ENCODE measurements at places on chromosomes 16 and 17.

DNA sequence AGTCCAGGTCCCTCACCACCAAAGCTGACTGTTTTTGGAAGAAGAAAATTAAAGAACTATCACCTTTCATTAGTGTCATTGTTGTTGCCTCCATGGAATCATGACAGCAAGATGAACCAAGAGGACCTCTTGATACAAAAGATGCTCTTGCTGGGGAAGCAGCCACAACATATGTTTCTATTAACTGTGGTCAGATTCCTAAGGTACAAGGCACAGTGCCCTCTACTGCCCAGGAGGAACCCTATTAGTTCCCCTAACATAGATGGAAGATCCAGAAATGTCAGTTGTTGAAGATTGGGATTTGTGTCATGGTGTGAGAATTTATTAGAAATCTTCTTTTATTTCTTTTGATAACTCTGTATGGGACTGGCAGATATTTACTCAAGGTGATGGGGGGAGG is 188.2 kb upstream of the ANKFN1 start:
- DNase-seq = no peak

- no peak for DNase-seq
These were observed 113.8 kb downstream of the OR1D5 start for GRCh38 chr17:2949469-2950044.

DNA sequence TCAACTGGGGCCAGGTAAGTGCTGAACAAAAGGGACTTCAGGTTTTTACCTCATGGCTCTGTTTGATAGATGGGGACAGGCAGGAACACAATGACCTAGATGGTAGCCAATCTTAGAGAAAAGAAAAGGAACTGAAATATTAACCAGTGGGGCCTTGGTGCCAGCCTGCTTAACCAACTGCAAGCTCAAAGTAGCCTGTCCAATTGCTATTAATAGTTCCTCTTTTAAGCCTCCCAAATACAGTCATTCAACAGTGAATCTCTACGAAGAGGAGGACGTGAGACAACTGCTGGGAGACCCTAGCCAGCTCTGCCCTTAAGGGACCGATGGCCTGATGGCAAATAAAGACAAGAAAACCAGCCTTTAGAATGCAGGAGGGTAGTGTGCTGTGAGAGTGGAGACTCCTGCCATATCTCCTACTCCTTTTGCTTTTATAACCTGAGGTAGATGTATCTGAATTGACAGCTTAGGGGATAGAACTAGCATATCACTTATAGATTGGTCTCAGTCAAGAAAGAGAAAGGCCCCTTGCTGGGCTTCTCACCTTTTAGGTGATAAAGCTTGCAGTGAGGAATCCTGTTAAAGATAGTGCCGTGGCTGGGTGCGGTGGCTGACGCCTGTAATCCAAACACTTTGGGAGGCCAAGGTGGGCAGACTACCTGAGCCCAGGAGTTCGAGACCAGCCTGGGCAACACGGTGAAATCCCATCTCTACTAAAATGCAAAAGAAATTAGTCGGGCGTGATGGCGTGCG is 28.3 kb downstream of the ARSG start:
- DNase-seq = no peak

DNA sequence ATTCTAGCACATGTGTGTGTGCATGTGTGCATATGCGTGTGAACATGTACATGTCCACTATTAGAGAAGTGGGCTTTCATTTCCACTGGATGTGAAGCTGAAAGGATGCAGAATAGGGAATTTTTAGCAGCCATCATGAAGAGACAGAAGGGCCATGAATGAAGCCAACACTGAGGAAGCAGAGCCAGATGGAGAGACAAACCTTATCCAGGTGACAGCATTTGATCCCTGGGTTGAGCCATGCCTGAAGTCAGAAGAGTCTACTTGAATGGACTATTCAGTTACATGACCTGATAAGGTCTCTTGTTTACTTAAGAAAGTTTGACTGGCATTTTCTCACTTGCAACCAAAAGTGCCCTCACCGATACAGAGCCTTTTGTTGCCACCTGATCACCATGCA is 88.4 kb downstream of the ASIC2 start:
- DNase-seq = no peak

DNA sequence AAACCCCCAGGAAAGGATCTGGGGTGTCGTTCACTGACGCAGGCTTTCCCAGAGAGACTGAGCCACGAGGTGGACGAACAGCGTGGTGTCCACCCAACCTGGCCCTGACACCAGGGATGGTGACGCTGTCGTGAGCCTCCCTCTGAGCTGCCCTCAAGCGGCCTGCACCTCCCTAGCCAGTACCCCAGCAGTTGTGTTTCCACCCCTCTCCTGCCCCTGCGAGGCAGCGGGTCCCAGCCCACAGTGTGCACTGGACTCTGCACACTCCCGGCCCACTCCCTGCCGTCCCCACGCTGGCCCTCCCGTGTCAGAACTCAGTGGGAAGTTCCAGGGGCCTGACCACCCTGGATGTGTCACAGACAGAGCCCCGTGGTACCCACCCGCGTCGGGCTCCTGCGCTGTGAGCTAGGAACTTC is 39.8 kb downstream of the CBFA2T3 start:
- no peak for DNase-seq

GRCh38 chr17:80558046-80558445 is 13.4 kb downstream of the RPTOR start:
- DNase-seq = no peak

DNA sequence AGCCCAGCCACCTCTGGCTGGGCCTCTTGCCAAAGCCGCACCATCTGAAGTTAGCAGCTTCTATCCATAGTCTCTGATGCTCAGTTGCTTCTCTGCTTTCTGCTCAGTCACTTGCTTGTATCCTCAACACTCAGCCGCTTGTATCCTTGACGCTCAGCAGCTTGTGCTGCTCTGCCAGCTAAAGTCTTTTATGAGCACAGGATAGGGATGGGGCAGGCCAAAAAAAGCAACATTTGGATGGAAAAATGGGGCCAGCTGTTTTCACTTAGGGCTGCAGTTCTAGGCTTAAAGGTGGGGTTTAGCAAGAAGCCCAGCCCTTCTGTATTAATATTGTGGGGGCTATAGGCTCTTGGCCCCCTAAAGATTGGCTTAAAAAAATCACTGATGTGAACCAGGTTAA is 739.4 kb downstream of the CDH8 start:
- DNase-seq = no peak

- no peak for DNase-seq
These were observed 2.5 kb downstream of the RANBP10 start for GRCh38 chr16:67803894-67804293.

- peak; percentile 94 for DNase-seq
These were observed 53.3 kb upstream of the TOB1 start for GRCh38 chr17:50919321-50920040.

GRCh38 chr17:59496178-59496577 is 69.2 kb upstream of the DHX40 start:
- DNase-seq = no peak

DNA sequence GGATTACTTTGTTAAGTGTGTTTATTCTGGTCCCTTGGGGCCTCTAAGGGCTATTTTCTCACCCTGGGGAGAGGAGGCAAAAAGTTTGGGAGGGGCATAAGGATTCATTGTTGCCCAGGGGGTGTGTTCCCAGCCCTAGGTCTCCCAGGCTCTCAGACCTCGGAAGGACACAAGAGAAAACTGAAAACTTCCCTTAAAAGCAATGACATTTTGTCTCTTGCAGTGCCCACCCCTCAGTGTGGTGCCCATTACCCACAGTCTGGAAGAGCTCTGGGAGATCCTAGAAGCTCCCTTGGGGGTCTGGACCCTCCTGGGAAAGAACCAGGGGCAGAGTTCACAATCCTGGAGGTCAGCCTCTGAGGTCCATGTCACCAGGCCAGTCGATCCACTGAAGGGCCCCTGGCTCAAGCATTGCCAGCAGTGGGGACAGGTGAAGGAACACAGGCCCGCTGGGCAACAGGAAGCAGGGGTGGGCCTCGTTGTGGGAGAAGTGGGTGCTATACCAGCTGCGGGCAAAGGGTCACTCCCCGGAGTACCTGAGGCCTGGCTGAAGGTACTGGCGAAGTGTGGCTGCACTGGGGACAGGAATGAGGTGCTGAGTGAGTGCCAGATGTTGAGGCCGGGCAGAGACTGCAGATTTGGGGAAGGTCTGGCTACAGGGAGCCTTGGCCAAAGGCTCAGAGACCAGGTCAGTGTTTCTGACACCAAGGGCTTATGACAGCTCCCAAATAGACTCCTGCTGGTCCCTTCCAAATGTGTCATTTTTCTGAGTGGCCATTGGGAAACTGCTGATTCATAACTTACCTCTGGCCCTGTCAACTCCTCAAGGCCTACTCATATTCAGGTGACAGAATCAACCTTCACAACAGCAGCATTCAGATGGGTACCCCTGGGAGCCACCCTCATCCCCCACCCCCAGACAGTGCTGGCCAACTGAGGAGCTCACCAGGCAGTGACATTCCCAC is 4.6 kb upstream of the ZNF747 start:
- DNase-seq = no peak

DNA sequence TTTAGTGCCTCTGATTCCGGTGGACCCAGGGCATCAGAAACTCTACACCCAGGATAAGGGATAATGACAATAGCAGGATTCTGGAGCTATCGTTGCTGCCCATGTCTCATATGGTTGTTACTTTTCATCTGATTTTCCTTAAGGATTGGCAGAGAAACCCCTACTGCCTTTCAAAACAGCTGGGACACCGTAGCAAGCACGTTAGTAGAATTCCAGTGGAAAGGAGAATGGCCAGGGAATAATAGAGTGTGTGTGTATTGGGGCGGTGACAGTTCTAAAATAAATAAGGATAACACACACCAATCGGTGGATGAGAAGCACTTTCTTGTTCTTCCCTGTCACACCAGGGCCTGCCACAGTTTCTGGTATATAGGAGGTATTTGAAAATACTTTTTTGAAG is 251.8 kb downstream of the HAPSTR1 start:
- DNase-seq = no peak

- DNase-seq = no peak
These were observed 44.8 kb downstream of the CDYL2 start for GRCh38 chr16:80759419-80760162.

DNA sequence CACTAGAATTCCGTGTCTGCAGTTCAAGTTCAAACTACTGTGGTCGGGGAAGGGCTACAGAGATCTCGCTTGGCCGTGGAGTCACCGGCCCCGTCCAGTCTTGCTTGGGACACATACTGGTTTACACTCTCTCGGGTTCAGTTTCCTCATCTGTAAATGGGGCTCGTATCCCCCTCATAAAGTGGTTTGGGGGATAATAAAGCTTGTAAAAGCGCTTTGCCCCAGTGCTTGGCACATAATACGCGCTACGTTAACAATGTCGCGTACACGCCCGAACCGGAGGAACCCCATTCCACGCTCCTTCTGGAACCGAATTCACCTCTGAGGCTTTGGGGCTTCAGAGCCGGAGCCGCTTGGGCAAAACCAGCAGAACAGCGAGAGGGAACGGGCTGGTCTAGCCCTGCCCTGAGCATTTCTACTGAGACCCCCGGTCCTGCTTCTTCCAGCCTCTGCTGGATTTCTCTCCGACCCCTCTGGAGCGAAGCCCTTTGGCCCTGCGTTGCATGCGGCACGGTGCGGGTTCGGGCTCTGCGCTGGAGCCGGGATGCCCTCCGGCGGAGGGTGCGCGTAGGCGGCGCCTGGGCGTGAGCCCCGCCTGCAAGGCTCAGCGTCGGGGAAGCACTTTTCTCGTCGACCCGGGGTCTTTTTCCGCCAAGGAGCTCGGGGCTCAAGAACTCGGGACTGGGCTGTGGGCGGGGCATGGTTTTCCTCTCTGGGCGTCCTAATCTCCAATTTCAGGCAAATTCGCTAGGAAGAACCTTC is 26.1 kb upstream of the HOXB13 start:
- no peak for DNase-seq

- DNase-seq = no peak
These were observed 34.0 kb downstream of the METRNL start for GRCh38 chr17:83113381-83113780.

DNA sequence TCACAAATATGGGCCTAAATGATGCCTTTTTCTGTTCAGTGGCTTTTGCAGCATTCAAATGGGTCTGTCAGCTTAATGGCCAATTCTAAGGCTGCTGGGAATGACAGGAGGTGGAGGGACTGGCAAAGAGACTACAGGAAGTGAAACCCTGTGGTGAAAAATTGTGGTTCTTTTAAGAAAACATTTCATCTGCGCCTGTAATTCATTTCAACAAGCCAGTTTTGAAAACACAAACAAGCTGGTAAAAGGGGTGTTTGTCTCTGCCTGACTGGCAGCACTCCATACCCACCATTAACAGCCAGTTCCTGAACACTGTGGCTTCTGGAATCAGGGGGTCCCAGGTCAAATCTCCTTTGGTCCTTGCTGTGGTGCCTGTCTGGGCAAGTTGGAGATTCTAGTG is 3.6 kb upstream of the KDM8 start:
- DNase-seq = peak; percentile 59

All from CD4-positive, alpha-beta T cell treated with Interleukin-21 for 1 hour (primary cell).